ENCODE measurements at places on chromosomes 5 and 9.

DNA sequence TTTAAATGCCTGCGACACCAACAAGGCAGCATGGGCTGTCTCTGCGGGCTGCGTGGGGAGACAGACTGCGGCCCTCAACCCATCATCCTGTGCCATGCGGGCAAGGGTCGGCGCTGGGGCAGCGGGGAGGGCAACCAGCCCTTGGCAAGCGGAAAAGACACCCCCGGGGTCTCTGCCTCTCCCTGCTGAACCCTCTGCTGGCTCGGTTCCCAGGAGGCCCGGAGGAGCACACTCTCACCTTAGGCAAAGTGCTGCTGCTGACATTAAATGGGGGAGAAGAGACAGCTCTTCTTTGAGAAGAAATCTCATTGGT, 129.6 kb upstream of the PPP1R26 start:
- DNase-seq, result no peak

DNA sequence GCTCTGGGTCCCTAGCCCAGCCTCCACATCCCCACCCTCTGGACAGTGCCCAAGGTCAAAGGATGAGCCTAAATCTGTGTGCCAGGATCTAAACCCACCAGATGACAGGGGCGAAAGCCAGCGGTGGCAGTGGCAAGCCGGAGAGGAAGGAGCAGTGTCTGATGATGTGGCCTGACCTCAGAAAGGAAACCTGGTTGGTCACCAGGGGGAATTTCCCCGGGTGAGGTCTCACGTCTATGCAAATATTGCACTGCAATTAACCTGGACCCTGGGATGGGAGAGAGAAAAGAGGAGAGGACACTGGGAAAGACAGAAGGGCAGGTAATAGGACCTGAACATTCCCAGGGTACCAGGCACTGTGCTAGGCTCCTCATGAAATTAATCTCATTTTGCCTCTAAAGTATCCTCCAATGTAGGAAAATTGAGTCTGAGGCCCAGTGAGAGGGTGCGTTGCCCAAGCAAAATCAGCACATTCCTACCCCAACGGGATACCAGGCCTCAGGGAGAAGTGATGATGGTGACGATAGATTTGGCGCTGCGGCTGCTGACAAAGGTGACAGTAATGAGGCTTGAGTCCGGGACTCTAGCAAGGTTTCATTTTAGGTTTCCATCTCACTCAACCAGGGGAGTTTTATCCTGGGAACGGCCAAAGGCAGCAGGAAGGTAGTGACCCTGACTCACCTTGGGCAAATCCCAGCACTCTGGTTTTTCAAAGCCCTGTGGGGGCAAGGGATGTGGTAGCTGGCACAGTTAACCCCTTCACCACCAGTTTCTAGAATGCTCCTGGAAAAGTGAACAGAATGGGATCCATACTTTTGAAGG, 13.4 kb upstream of the TNIP1 start:
- no peak for DNase-seq

GRCh38 chr5:139494832-139495231, 12.3 kb upstream of the STING1 start:
- no peak for DNase-seq

DNA sequence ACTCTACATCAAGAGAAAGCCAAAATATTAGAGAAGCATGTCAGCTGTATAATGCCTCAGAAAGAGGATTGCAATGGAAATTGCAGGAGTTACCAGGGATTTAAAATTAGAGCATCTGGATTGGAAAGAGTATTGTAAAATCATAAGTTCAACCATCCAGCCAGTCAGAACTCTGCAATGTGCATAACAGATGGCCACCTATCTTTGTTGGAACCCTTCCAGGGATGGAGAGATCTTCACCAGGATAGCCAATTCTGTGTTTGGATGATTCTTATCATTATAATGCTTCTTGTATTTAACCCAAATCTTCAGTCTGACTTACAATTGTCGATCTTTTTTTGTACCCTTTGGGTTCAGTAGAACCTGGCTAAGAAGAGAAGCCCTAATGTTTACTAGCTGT, 164.4 kb downstream of the TLR4 start:
- no peak for DNase-seq

GRCh38 chr5:31717561-31717960, 78.6 kb downstream of the PDZD2 start:
- no peak for DNase-seq

DNA sequence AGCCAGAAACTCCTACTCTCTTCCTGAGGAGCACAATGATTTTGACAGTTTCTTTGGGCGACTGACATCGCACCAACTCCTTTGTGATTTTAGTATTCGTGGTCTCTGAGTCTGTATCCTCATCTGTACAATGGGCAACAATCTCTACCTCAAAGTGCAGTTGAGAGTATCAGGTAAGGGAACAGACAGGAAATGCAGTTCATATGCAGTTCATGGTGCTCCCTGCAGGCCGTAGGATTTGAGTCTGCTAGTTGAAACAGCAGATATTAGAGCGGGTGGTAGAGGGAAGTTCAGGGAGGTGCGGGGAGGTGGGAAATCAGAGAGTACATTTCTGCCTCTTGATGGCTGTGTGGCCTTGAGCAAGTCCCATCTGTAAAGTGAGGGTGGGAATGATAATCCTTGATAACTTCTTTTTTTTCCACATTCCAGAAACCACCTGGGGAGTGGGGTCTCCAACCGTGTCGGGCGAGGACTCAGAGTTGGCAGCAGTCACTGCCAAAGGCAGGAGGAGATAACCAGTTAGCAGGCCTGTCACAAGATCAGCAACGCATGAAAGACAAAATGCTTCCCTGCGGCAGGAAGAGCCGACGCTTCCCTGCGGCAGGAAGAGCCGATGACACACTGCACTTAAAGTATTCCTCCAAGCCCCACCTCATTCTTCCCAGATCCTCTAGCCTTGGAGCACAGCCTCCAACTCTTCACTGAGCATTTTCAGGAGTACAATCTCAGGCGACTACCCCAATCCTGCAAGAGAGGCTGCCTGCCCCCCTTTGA, 6.0 kb upstream of the NEK6 start:
- no peak for DNase-seq

DNA sequence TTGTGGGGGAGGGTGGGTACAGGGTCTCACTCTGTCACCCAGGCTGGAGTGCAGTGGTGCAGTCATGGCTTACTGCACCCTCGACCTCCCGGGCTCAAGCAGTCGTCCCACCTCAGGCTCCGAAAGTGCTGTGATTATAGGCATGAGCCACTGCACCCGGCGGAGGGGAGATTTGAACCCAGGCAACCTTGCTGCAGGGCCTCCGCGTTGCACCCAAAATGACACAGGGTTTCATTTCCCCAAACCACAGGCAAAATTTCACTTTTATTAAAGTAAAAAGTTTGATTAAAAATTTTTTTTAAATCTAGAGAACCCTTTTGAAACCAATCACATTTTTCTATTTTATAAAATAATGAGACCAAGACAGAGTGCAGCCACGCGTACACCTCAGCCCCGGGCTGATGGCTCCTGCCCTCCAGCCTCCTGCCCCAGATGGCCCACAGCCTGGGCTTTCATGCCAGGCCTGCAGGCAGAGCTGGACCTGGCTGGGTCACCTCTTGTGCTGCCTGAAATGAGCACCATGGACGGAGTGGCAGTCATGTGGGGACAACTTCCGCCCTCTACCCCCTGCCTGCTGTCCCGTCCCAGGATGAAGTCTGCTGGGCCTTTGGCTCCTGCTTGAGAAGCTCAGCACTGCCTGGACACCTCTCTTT, 30.5 kb downstream of the USP20 start:
- no peak for DNase-seq

DNA sequence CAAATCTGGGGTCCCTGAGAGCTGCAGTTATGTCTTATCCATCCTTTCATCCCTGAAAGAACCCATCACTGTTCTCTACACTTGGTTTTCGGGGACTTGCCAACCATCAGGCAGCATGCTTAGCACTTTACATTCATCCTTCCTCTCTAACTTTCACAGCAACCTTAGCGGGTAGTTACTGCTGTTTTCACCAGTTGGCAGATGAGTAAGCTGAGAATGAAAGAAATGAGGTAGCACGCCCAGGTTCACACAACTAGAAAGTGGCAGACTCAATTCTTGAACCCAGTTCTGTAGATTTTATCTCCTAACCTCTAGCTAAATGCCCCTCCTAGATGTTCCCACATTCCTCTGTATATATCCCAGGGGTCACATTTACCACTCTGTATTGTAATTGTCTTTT, 342.0 kb upstream of the WWC1 start:
- DNase-seq, result peak; percentile 14

GRCh38 chr5:150780816-150781221, 2.3 kb downstream of the SMIM3 start:
- no peak for DNase-seq

DNA sequence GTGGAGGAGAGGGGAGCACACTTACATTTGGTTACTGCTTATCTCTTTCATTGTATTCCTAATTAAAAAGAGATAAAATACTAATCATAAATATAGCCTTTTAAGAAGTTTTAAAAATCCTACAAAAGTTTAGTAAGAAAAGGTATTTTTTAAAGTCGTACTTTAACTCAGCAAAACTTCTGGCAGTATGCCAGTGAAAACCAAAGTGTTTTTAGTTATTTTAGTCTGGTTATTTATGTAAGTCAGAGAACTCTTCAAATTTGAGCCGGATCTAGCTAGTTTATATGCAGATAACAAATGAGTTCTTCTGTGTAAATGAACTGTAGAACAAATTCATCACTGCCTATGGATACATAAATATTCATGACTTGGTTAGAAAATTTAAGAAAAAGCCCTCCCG, 36.5 kb upstream of the ANKDD1B start:
- DNase-seq, result no peak

DNA sequence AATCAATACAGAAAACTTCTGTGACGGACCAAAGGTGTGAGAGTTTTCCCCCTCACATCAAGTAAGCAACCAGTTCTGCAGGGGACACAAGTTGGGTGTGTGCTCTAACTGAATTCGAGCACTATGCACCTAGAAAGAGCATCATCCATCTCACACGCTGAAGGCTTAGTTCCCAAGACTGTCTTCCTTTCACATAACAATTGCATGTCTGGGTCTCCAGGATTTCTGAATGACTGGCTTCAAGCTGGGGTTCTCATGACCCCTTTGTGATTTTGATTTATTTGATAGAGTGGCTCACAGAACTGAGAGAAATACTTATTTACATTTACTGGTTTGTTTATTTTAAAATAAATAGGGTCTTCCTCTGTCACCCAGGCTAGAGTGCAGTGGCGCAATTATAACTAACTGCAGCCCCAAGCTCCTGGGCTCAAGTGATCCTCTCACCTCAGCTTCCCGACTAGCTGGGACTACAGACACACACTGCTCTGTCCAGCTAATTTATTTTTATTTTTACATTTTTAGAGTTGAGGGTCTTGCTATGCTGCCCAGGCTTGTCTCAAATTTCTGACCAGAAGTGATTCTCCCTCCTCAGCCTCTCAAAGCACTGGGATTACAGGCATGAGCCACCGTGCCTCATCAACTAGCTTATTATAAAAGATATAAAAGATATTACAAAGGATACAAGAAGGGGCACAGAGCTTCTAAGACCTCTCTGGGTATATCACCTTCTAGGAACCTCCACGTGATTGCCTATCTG, 316.7 kb upstream of the CDH12 start:
- DNase-seq, result no peak

DNA sequence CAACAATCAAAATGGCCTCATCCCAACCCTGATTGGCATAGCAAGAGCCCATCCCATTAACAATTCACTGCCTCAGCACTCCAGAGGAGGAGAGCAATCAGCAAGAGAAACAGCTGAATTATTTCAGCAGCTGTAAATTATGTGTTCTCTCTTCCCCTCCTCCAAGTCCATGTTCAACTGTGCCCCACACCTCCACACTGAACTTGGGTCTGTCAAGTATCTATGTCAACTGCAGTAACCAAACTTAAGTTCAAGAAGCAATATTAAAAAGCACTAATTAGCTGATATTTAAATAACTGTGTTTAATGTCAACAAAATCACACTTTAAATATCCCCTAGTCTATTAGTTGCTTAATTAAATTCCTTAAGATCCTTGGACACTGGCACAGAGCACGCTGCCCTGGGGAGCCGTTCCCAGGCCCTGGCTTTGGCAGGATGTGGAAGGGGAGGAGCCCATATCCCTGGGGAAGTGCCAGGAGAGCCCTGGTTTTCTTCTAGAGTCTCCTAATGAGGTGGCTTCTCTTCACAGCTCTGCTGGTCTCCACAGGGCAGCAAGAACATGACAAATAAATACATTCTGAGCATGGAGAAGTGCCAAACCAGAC, 50.6 kb downstream of the SIL1 start:
- DNase-seq, result no peak

- DNase-seq, result no peak
Observed at GRCh38 chr5:129996896-129997295, 92.6 kb downstream of the CHSY3 start.

- DNase-seq, result no peak
Observed at GRCh38 chr5:164435576-164435975, 930.2 kb downstream of the MAT2B start.

- peak; percentile 43 for DNase-seq
Observed at GRCh38 chr9:19922476-19923118, 133.8 kb upstream of the SLC24A2 start.

DNA sequence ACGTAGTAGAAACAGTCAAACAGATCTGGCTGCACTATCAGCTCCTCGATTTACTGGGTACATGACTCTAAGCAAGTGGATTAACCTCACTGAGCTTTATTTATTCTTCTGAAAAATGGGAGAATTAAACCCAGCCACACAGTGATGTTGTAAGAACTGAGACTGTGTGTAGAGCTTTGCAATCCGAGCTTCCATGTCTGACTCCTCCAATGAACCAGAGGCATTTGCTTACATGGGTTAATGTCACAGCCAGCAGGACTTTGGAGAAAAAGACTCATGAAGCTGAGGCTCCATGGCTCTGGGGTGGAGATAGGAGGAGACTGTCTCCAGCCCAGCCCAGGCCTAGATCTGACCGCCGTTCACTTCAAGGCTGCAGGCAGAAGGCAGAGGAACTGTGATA, 201.3 kb downstream of the CDK5RAP2 start:
- DNase-seq, result no peak

DNA sequence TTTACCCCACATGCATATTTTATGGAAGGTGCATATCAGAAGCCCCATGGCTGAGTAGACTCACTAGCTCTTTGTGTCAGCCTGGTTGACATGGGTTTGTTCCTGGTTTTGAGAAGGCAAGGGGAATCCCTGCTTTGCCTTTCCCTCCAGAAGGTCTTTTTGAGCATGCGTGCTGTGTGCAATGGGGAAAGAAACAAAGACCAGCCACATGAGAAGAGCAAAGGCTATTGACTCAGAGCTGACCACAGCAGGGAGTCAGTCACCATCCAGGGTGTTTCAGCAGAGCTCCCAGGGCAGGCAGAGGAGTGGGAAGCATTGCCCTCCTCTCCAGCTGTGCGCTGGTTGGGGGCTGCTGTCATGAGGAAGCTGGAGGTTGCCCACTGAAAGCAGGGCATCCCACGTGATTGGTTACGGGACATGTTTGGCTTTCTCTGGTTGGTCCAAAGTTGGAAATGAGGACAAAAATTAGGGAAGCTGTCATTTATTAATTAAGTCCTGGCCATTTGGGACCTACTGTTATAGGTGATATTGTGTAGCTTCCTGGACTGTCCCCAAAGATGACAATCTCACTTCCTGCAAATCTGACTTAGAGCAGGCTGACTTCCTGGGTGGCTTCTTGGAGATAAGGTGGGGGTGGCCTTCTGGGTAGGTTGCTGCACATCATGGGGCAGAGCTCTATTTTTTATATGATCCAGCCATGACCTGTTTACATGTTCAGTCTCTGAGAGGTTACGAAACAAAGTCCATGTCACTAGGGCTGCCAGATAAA, 48.9 kb upstream of the TDRD7 start:
- no peak for DNase-seq

- DNase-seq, result no peak
Observed at GRCh38 chr5:111697881-111698757, 58.9 kb downstream of the NREP start.

- DNase-seq, result no peak
Observed at GRCh38 chr5:142512043-142513042, 173.5 kb downstream of the FGF1 start.
